Astrocyte (in vitro differentiated cells and primary cell): ENCODE measurements at places on chromosomes 1 and 21. TPM values are rescaled to one million over a fixed set of nuclear protein-coding genes. Genes with fewer than 3 reads are reported as not detected.
A peak's percentile ranks its signal among the peaks of the same experiment; 100 is the strongest.

- DNase-seq, result no peak
These were observed 8.4 kb upstream of the IL12RB2 start for GRCh38 chr1:67299296-67299695.

DNA sequence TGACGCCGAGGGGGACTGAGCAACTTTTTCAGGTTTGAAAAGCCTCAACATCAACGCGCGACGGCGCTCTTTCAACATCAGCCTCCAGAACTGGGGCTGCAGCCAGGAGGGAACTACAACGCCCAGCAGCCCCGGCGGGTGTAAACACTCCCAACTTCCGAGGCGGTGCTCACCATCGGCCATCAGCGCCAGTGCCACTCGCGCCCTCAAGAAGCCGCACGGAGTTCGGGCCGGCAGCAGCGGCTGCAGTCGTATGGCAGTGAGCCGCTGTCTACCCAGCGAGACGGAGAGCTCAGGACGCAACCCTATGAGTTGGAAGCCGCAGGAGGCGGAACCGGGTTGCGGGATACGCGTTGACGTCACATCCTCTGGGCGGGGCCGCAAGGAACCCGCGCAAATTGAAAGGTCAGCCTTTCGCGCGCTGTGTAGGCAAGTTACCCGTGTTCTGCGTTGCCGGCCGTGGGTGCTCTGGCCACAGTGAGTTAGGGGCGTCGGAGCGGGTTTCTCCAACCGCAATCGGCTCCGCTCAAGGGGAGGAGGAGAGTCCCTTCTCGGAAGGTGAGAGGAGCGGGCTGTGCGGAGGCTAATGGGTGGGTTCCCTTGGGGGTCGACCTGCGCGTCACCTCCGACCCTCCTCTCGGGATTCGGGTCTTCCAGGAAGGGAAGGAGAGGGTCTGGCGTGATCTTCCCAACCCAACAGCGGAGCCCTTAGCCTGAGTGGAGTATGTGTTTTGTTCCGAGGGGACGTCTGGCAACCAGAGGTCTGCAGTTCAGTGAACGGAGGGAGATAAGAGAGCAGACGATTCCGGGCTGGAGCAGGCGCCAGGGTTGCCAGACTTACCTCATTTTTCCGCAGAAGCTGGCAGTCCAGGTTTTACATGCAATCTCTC lies at the start of gene EXO1:
TSS of gene EXO1 (plus strand) at position 409 of the 890 bp plus-strand sequence. CDS start 2,222 bp downstream, outside the sequence.
- peak; percentile 82 for DNase-seq

DNA sequence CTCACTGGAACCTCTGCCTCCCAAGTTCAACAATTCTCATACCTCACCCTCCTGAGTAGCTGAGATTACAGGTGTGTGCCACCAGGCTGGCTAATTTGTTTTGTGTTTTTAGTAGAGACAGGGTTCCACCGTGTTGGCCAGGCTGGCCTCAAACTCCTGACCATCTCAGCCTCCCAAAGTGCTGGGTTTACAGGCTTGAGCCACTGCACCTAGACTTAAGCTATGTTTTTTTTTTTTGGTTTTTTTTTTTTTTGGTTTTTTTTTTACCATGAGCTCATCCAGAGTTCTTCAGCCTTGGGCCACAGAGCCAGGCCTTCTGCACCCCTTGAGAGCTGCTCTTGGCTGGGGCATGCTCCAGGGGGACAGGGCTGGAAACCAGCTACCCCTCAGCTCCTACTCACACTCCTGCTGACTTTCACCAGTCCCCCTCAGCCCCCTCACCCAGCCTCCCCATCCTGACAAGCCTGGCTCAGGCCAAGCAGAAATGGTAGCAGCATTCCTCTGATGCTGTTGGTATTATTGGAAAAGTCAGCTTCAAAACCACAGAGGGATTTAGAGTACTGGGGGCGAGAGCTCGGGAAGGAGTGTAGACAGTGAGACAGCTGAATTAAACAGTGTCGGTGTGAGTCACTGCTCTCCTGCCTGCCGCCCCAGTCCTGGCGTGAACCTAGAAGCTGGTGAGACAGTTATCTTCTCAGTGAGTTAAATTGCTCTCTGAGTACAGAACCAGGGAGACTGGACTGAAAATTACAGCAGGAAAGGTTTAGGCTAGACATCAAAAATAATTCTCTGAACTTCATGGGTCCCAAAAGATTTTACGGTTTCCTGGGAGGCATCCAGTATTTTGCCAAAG lies 63.7 kb downstream of the NAV1 start:
- DNase-seq, result peak; percentile 99

GRCh38 chr21:25859235-25859929 lies 124.6 kb downstream of the GABPA start:
- no peak for DNase-seq

- DNase-seq, result no peak
These were observed 90.2 kb upstream of the GRIK3 start for GRCh38 chr1:37124501-37124900.

GRCh38 chr1:58727364-58727763 lies 27.5 kb upstream of the MYSM1 start:
- DNase-seq, result peak; percentile 87

DNA sequence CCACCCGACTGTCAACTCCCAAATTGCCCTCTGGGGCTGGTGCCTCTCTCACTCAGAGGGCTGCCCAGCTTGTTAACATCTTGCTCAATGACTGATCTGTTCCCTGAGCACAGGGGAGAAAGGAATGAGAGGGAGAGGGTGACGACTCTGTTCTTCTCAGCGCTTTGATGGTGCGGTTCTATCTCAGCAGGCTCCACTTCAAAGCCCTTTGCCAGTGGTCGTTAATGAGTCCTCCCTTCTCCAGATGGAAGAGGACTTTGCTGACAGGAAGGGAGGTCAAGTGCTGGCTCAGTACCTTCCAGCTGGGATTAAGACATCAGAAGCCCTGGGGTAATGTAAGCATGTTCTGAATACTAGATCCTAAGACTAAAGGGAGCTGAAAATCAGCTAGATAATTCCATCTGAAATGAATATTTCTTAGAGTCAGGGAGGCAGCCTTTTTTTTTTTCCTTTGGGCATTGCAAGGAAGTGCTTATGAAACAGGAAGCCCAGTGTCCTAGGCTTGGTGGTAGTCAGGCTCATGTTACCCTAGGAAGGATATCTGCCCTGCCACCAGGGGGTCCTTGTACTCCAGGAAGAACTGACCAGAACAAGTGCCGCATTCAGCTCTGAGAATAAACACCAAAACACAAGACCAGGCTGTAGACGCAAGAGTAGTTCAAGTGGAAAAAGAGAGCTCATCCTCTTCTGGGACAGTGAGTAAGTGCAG lies 4.7 kb downstream of the FMOD start:
- DNase-seq, result no peak

- DNase-seq, result no peak
These were observed 47.2 kb downstream of the SLC66A1 start for GRCh38 chr1:19359357-19359756.

- peak; percentile 75 for DNase-seq
These were observed 452.2 kb downstream of the LTN1 start for GRCh38 chr21:28540514-28540913.

DNA sequence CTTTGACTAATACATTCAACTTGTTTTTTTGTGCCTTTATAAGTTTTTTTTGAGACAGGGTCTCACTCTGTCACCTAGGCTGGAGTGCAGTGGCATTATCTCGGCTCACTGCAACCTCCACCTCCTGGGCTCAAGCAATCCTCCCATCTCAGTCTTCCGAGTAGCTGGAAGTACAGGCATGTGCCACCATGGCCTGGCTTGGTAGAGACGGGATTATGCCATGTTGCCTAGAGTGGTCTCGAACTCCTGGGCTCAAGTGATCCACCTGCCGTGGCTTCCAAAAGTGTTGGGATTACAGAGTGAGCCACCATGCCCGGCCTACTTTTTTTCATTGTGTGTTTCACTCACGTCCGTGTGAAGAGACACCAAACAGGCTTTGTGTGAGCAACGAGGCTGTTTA lies 202.7 kb downstream of the DISC1 start:
- no peak for DNase-seq

DNA sequence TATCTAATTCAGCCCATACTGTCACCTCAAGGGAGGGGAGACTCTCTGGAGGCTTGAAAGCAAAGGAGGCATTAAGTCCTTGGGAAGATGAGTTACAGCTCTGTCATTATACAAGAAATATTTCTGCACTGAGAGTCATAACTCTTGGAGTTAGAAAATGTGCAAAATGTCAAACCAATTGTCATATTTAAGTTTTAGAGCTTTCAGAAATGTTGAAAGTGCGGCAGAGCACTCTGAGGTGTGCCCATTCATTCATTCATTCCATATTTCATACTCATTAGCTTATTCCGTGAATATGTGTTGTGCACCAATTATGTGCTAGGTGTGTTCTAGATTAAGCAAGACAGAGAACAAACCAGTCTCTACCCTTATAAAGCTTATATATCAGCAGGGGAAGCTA lies 87.1 kb downstream of the HUNK start:
- no peak for DNase-seq

DNA sequence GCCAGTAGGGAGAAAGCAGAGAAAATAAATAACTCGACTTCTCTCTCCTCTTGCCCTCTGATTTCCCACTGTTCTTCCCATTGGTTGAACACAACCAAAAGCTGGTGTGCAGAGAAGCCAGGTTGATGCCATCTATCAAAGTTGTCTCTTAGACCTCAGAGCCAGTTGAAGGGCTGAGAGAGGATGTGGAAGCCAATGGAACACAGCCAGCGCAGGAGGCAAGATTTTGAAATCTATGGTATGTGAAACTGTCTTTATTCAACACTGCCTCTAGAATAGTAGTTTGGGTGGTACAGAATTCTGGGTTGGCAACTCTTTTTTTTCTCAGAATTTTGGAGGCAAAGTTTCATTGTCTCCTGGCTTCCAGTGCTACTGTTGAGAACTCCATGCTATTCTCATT lies 11.3 kb upstream of the SMAP2 start:
- no peak for DNase-seq

- no peak for DNase-seq
These were observed 2.9 kb upstream of the PTGFRN start for GRCh38 chr1:116906812-116907211.

DNA sequence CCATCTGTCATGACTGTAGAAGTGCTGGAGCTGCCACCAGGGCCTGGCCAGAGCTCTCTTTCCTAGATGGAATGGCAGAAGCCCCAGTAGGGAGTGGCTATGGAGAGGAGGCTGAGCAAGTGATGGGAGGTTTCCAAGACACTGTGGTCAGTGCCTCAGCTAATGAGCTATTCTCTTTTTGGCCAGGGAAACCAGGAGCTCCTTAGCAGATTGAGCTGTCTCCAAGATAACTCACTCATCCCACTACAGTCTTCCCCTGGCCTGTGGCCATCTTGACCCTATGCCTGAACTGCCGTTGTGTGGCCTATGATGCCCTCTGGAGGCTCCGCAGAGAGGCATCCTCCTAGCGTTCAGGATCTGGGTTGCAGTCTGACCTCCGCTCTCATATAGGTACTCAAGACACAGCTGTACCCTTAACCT lies 60.5 kb downstream of the ERI3 start:
- DNase-seq, result peak; percentile 80

DNA sequence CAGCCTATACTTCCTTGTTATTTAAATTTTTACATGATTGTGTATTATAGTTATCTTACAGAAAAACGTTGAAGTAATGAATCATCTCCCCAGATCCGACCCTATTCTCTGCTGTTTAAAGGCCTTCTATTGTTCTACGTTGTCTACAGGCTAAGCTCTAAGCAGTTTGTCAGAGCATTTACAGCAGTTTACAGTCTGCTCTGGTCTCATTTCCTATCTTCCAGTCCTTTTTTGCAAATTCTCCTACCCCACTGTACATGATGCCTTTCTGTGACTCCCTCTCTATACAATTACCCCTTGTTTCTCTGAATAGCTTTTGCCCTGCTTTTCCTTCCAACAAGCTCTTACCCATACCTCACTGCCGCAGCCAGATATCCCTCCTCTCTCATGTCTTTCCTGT lies 319.2 kb upstream of the FMN2 start:
- DNase-seq, result no peak

GRCh38 chr21:42226626-42227025 lies 7.7 kb downstream of the ABCG1 start:
- DNase-seq, result no peak

GRCh38 chr21:38832664-38833063 lies 26.9 kb downstream of the ETS2 start:
- no peak for DNase-seq

GRCh38 chr1:172179918-172180317 lies 240.6 kb upstream of the C1orf105 start:
- no peak for DNase-seq

GRCh38 chr1:32878183-32878582 lies 7.5 kb upstream of the FNDC5 start:
- no peak for DNase-seq

GRCh38 chr21:45449658-45450422 lies 44.9 kb downstream of the COL18A1 start:
- no peak for DNase-seq

GRCh38 chr1:230465691-230466090 lies 39.6 kb upstream of the PGBD5 start:
- DNase-seq, result no peak

DNA sequence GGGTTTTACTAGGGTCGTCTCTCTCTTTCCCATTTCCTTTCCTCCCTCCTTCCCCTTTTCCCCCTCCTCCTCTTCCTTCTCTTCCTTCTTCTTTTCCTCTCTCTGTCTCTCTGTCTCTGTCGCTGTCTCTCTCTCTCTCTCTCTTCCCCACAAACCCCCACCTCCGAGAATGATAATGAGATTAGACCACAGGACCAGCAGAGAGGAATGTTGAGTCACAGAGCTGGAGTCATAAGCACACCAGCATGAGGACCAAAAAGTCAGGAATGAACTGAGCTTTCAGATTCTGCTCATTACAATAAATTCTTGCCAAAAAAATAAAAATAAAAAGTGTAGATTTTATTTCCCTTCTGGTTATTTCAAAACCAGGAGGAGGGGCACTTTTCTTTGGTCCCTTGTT lies 377.4 kb downstream of the LTN1 start:
- DNase-seq, result peak; percentile 88

GRCh38 chr1:33393524-33393923 lies 37.4 kb downstream of the PHC2 start:
- no peak for DNase-seq

- no peak for DNase-seq
These were observed 24.0 kb upstream of the SAMD13 start for GRCh38 chr1:84277343-84278059.

- peak; percentile 76 for DNase-seq
These were observed 44.9 kb upstream of the TINAGL1 start for GRCh38 chr1:31531177-31531999.

NUP210L gene
- total RNA-seq, result 0.07 TPM in 1 of 2 replicates, not detected in the other

SLC37A1 gene
- 5.8 and 6.9 TPM in 2 replicates for total RNA-seq

CAPZB gene
- total RNA-seq, result 458 and 459 TPM in 2 replicates

FCRL6 gene
- not detected in 2 replicates for total RNA-seq

TMEM200B gene
- 3.6 and 4.7 TPM in 2 replicates for total RNA-seq

RPAP2 gene
- total RNA-seq, result 23.0 and 23.7 TPM in 2 replicates

CXADR gene
- total RNA-seq, result 20.2 and 30.6 TPM in 2 replicates

HTR6 gene
- 0.11 TPM in 1 of 2 replicates, not detected in the other for total RNA-seq

NT5C1A gene
- 0.20 TPM in 1 of 2 replicates, not detected in the other for total RNA-seq

WNT2B gene
- 18.0 and 18.5 TPM in 2 replicates for total RNA-seq

BCL2L15 gene
- 0.14 and 0.38 TPM in 2 replicates for total RNA-seq
